ENCODE measurements at places on chromosomes 5 and 9.
A peak's percentile ranks its signal among the peaks of the same experiment; 100 is the strongest.

DNA sequence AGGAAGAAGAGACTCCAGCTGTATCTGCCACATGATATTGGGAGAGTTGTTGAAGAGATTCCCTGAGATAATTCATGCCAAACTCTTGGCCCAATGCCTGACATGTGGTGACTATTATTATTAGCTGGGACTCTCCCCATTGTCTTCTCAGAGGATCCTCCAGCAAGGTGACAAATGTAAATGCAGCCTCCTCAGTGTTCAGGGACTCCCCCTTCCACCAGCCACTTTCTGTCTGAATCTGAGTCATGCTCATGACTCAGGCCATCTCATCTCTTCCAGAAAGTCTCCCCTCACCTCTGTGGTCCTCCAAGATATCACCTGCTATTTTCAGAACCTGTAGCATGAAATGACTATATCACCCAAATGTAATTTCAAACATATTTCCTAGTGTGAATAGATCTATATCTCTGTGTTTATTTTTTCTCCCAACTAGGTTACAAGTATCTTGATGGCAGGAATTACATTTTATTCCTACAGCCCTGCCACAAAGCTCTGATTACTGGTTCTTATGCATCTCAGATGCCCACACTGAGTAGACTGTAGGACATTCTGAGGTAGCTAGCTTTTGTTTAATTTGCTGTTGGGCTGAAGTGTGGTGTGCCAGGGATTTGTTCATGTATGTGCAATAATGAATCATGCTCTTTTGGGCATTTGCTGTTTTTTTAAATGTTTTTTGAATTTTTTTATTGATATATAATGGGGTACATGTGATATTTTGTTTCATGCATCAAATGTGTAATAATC, 126.6 kb upstream of the IL12B start:
- DNase-seq = peak; percentile 62

DNA sequence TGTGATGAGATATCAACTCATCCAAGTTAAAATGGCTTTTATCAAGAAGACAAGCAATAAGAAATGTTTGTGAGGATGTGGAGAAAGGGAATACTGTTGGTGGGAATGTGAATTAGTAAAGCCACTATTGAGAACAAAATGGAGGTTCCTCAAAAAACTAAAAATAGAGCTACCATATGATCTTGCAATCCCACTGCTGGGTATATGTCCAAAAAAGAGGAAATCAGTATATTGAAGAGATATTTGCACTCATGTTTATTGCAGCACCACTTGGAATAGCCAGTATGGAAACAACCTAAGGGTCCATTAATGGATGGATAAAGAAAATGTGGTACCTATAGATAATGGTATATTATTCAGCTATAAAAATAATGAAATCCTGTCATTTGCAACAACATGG, 25.1 kb downstream of the PPIP5K2 start:
- no peak for DNase-seq

DNA sequence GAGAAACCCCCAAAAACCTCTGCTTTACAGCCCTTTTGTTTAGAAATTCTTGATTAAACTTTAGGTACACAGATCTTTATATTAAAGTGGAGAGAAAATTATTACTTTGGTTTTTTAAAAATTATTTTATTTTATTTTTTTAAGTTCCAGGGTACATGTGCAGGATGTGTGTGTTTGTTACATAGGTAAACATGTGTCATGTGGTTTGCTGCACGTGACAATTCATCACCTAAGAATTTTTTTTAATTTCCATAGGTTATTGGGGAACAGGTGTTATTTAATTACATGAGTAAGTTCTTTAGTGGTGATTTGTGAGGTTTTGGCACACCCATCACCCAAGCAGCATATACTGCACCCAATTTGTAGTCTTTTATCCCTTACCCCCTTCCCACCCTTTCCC, 581.7 kb downstream of the CSNK1G3 start:
- DNase-seq = no peak

GRCh38 chr5:173928871-173929574, 40.9 kb downstream of the CPEB4 start:
- DNase-seq = no peak

DNA sequence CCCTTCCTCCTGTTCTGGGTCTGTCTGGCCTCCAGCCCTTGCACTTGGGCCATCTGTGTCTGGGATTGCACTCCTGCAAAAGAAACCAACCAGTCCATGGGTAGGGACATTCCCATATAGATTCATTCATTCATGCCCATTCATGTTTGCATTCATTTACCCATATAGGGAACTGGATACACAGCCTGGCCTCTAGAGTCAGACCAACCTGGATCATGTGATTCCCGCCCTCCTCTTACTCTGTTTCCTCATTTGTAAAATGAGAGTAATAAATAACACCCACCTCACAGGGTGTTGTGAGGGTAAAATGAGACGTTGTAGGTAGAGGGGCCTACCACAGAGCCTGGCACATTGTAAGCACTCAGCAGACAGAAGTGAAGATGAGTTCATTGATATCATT, 8.5 kb downstream of the PCDH12 start:
- DNase-seq = no peak

GRCh38 chr9:124257844-124258606, at the start of gene NEK6:
TSS of gene NEK6 (plus strand) at chr9:124257949. CDS start at chr9:124301965, 44,016 bp downstream.
- peak; percentile 76 for DNase-seq

DNA sequence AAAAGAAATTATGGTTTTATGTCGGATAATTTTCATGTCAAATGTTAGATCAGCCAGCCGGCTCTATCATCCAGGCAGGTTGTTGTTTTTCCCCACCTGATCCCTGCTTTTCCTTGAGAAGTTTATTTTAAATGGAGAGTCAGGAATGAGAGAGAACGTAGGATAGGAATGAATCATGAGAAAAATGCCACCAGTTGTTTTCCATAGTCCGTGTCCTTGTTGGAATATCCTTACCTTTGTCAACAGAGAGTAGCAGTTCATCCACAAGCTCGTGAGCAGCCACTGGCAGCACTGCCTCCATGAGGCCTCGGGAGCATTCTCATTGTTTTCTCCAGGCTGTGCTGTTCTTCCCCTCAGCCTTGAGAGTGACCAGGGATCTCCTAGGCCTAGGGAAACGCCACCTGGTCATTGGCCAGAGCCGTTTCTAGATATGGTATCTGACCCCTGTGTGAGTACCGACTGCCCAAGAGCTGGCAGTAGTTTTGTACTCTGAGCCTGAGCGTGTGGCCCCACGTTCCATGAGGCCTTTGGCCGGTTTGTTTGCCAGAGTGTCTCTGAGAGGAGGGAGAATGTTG, 293.3 kb downstream of the FANCC start:
- no peak for DNase-seq

DNA sequence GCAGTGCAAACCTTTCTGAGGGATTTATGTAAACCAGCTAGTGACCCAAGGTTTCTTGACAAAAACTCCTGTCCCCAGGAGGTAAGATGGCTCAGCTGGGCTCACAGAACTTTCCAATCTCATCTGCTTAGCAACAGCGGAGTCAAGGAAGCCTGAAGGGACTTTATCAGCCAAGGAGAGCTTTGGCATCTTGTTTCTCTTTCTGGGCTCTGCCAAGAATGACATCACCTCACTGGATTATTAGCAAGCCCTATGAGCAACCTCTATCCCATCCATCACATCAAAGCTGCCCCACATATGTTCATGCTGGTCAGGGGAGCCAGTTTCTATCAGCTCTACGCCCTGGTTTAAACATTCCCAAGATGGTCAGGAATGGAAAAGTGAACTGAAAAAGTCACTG, 461.3 kb downstream of the ENC1 start:
- DNase-seq = peak; percentile 93

All from fibroblast of mammary gland (primary cell).